Peyer's patch (tissue), 4 donors: ENCODE measurements at places on chromosomes 4 and X. TPM values are rescaled to one million over a fixed set of nuclear protein-coding genes. Genes with fewer than 3 reads are reported as not detected.

Gene SLC9A7
- total RNA-seq = 3.1 TPM

Gene PRR32
- total RNA-seq = not detected

Gene CABS1
- total RNA-seq = not detected

Gene HPGD
- total RNA-seq = 258 TPM

Gene RBMXL3
- total RNA-seq = not detected

Gene TEX13D
- not detected for total RNA-seq

Gene BRS3
- total RNA-seq = not detected

Gene FAM47E
- total RNA-seq = 13.9 TPM

Gene ITIH6
- total RNA-seq = not detected

Gene PHOX2B
- total RNA-seq = 1.5 TPM

Gene PAK3
- 0.18 TPM for total RNA-seq
